ENCODE measurements at places on chromosomes 12 and 14.

GRCh38 chr14:73372529-73372928, 85.8 kb downstream of the NUMB start:
- no peak for DNase-seq

DNA sequence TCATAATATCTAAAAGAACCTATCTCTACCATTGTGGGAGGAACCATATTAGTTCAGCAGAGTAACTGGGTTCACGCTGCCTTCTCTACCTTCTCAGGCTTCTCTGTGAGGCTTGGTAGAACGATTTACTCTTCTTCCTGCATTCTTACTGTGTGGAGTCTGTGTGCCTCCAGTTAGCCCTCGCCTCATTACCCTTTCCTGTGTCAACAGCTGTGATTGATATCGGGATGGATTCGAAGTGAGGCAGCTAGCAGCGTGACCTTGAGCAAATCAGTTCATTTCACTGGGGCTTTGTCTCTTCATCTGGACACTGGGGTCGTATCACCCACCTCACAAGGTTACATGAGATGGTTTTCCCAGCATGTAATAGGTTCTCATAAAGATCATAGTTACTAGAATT, 4.6 kb upstream of the VRK1 start:
- no peak for DNase-seq

DNA sequence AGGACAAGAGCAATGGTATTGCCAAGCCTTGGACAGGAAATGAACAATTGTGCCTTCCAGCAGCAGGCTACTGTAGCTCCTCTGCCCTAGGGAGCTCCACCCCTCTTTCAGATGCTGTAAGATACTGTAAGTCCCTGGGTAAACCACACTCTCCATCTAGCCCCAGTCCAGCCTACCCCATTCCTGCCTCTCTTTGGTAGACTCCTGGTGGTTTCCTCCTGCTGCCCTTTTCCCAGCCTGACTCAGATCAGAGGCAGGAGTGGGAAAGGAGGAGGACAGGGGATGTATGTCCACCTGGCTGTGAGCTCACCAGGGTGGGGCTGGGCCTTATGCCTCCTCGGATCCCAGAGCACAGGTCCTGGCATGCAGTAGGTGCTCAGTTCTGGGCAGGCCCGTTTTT, 174.6 kb downstream of the ESRRB start:
- DNase-seq: no peak

- no peak for DNase-seq
Observed at GRCh38 chr12:116273813-116274550, 3.5 kb downstream of the MED13L start.

DNA sequence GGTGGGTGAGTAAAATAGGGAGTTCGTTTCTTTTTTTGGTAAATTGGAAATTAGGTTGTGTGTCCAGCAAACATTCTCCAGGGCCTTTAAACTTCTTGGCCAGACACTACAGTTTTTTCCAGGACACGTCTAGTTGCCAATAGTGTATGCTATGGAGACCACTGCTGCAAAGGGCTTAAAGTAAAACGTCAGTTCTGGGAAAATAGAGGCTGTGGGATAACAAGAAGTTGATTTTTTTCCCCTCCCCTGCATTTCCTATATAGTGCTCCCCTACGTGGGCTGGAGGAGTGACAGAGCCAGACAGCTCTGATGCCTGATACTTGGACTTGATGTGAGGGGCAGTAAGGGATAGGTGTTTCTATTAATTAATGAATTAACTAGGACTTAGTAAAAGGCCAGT, 2.4 kb downstream of the ACVR1B start:
- no peak for DNase-seq

GRCh38 chr12:123106640-123107359, 44.1 kb downstream of the PITPNM2 start:
- DNase-seq: no peak

DNA sequence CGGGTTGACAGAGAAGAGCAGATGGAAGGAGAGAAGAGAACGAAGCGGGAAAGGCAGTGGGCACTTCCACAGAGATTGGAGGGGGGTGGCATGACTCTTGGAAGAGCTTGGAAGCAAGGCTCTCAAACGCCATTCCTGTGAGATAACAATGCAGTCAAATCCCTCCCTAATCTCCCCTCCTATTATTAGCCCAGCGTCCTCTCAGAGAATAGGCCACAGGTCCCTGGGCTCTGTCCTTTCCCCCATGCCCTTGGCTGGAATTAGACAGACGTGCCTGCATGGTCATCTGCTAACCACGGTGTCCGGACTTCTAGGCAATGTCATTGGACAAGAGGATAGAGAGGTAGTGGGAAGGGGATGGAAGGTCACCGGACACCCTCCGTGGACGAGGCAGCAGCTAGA, 8.0 kb upstream of the MYH7 start:
- DNase-seq: no peak

- no peak for DNase-seq
Observed at GRCh38 chr12:115697340-115697739, 580.2 kb downstream of the MED13L start.
